Natural killer cell treated with Interleukin-12 subunit alpha and Interleukin-12 subunit beta and Interleukin-15 and Interleukin-18, amount 100 ng/mL, for 72 hours (primary cell): ENCODE measurements at places on chromosomes 7 and 10. TPM values are rescaled to one million over a fixed set of nuclear protein-coding genes. Genes with fewer than 3 reads are reported as not detected.
A peak's percentile ranks its signal among the peaks of the same experiment; 100 is the strongest.

DNA sequence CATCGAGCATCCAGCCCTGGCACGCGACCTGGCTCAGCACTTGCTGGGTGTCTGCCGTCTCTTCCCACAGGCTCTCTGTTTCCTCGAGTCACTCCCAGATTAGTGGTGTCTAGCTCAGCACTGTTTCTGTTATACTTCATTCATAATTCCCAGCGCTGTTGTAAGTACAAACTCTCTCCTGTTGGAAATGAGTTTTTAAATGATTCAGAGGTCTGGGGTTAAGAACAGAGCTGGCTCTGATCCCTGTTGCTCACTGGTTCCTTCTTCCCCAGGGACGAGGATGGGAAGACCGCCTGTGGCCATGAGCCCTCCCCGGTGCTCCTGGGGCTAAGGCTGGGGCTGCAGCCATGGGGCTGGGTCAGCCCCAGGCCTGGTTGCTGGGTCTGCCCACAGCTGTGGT, 17.3 kb upstream of the C10orf95 start:
- H3K4me1 ChIP-seq, result peaks cover 18% of the 10 kb centered on the region
- DNase-seq, result no peak
- no peaks in the 10 kb centered on the region for H3K27me3 ChIP-seq
- H3K36me3 ChIP-seq, result no peaks in the 10 kb centered on the region
- no peak overlapping the region for H3K4me3 ChIP-seq

GRCh38 chr7:136018104-136018503, 40.9 kb upstream of the MTPN start:
- H3K4me3 ChIP-seq, result no peak overlapping the region
- peaks cover 9% of the 10 kb centered on the region for H3K4me1 ChIP-seq
- no peak for DNase-seq
- peaks cover under 1% of the 10 kb centered on the region for H3K27me3 ChIP-seq

DNA sequence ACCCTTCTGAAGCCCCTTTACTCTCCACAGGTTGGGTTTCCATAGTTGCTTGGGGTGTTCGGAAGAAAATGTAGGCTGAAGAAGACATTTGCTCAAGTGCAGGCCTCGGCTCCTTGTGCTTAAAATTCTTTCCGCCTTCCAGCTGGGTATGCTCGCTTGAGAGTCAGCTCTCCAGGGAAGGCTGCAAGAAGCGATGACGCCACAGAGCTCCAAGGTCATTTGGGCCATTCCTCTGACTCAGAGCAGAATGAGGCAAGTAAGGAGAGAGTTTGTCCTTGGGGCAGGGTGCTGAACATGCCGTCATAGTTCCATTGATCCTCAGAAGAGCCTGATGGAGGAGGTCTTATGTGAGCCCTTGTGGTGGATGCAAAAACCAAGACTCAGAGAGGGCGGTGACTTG, 27.4 kb upstream of the HSPA12A start:
- H3K4me1 ChIP-seq, result no peaks in the 10 kb centered on the region
- no peak overlapping the region for H3K4me3 ChIP-seq
- H3K27ac ChIP-seq, result no peak overlapping the region
- peak; percentile 3 for DNase-seq
- peaks cover 16% of the 10 kb centered on the region for H3K27me3 ChIP-seq

GRCh38 chr10:81479316-81479715, 395.7 kb upstream of the NRG3 start:
- no peak for DNase-seq
- no peak overlapping the region for H3K4me3 ChIP-seq
- no peaks in the 10 kb centered on the region for H3K27me3 ChIP-seq
- H3K4me1 ChIP-seq, result no peaks in the 10 kb centered on the region

- DNase-seq, result no peak
- no peak overlapping the region for H3K4me3 ChIP-seq
- no peaks in the 10 kb centered on the region for H3K27me3 ChIP-seq
- peaks cover 24% of the 10 kb centered on the region for H3K4me1 ChIP-seq
- H3K27ac ChIP-seq, result no peak overlapping the region
Measured at GRCh38 chr10:77253147-77253545, 384.5 kb downstream of the KCNMA1 start.

DNA sequence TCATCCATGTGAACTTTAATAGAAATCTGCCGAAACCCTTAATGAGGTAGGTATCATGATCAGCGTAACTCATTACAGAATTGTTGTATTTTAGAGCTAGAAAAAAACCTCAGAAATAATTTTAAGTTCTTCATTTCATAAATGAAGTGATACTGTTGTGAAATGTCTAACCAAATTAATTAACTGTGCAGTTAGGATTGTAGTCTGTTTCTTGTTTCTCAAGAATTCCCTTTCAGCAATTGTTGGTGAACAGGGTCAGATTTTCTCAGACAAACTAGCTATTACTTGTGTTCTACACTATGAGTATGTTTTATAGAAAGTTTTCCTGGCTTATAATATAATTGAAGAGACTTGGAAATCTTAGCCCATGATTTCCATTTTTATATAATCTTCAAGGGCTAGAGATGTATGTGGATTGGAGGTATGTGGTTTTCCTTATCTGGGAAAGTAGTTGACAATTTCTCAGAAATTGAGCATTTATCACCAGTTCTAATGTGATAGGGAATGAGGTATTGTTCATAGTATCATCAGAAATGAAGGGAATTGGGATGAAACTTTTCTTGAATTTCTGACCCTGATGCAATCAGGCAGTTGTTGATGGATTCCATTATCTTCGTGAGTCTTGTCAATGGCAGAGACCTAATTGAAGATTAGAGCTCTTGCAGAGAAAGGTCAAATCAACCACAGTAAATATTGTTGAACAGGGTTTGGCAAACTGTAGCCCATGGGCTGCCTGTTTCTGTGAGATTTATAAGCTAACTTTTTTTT, 55.0 kb downstream of the ST7 start:
- peaks cover 46% of the 10 kb centered on the region for H3K4me1 ChIP-seq
- DNase-seq, result no peak
- no peaks in the 10 kb centered on the region for H3K27me3 ChIP-seq
- no peaks in the 10 kb centered on the region for H3K36me3 ChIP-seq

- H3K27me3 ChIP-seq, result peaks cover 35% of the 10 kb centered on the region
- H3K4me3 ChIP-seq, result no peak overlapping the region
- DNase-seq, result no peak
Measured at GRCh38 chr10:14004536-14004935, 326.2 kb downstream of the FRMD4A start.

- H3K27me3 ChIP-seq, result peaks cover 8% of the 10 kb centered on the region
- H3K4me3 ChIP-seq, result no peak overlapping the region
- H3K27ac ChIP-seq, result no peak overlapping the region
- DNase-seq, result no peak
- H3K4me1 ChIP-seq, result no peaks in the 10 kb centered on the region
Measured at GRCh38 chr7:43533801-43534479, 49.0 kb upstream of the STK17A start.

GRCh38 chr10:24718031-24718855, 5.4 kb downstream of the ARHGAP21 start:
- H3K4me3 ChIP-seq, result no peak overlapping the region
- no peak for DNase-seq
- no peaks in the 10 kb centered on the region for H3K36me3 ChIP-seq
- peaks cover 17% of the 10 kb centered on the region for H3K4me1 ChIP-seq
- H3K27me3 ChIP-seq, result no peaks in the 10 kb centered on the region

- H3K27ac ChIP-seq, result peak overlapping the region; percentile 80
- no peaks in the 10 kb centered on the region for H3K36me3 ChIP-seq
- H3K4me3 ChIP-seq, result peak overlapping the region; percentile 88
- no peaks in the 10 kb centered on the region for H3K27me3 ChIP-seq
- peak; percentile 63 for DNase-seq
Measured at GRCh38 chr7:37833107-37833817, 15.1 kb upstream of the NME8 start.

CDK1 gene
- total RNA-seq, result 61.1 TPM
